ENCODE measurements at places on chromosomes 1 and 21. TPM values are rescaled to one million over a fixed set of nuclear protein-coding genes. Genes with fewer than 3 reads are reported as not detected.

DNA sequence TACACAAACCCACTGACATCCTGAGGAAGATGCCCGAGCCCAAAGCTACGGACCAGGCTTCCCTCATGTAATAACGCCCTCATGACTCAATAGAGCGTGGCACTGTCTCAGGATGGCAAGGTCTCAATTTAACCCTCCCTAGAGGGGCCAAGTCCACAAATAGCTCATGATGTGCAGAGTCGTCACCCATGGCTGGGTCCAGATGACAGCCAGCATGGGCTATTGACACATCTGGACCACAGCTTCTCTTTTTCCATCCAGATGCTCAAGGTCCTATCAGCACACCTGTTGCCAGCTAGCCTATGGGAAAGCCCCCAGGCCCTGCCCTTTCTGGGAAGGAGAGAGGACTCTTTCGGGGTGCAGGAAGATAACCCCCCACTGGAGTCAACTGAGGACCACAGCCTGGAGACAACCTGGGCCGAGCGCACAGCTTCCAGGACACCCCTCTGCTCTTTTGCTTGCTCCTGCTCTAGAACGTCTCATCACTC lies 2.8 kb downstream of the LAPTM5 start:
- DNase-seq, result peak; percentile 95

GRCh38 chr21:29148530-29148929 lies 18.1 kb downstream of the MAP3K7CL start:
- no peak for DNase-seq

- DNase-seq, result peak; percentile 22
Observed at GRCh38 chr1:234730770-234731568, 121.0 kb upstream of the IRF2BP2 start.

- DNase-seq, result no peak
Observed at GRCh38 chr1:205588636-205589035, 43.2 kb downstream of the ELK4 start.

- DNase-seq, result no peak
Observed at GRCh38 chr1:34928066-34928696, 1.3 kb downstream of the DLGAP3 start.

GRCh38 chr1:198416296-198416695 lies 124.2 kb downstream of the ATP6V1G3 start:
- no peak for DNase-seq

- no peak for DNase-seq
Observed at GRCh38 chr1:212297338-212297737, 12.1 kb downstream of the PPP2R5A start.

- no peak for DNase-seq
Observed at GRCh38 chr1:226664413-226665101, 74.5 kb downstream of the ITPKB start.

DNA sequence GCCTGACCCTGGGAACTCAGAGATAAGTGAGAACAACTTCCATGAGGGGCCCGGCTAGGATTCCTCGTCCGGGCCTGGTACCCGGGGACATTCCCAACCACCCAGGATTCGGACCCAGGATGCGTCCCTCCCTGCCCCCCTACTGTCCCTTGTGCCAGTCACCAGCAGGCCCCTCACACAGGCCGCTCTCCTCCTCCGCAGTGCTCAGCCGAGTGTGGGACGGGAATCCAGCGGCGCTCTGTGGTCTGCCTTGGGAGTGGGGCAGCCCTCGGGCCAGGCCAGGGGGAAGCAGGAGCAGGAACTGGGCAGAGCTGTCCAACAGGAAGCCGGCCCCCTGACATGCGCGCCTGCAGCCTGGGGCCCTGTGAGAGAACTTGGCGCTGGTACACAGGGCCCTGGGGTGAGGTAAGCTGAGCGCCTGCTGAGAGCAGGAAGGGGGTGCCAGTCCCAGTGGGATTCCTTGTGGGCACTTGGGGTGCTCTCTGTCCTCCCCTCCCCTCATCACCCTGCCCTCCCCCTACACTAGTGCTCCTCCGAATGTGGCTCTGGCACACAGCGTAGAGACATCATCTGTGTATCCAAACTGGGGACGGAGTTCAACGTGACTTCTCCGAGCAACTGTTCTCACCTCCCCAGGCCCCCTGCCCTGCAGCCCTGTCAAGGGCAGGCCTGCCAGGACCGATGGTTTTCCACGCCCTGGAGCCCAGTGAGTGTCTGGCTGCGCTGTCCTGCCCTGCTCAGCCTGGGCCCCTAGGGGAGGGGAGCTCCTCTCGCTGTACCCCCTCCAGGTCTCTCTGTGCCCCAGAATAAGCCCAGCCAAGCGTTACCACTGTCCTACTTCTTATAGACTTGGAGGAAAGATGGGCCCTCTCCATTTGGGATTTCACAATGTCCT lies 9.8 kb downstream of the ADAMTSL4 start:
- no peak for DNase-seq

The LRRN2 gene
- not detected for polyA plus RNA-seq

The GJB3 gene
- not detected for polyA plus RNA-seq

The NPR1 gene
- not detected for polyA plus RNA-seq

The ZSCAN20 gene
- 0.69 TPM for polyA plus RNA-seq

The CFAP107 gene
- polyA plus RNA-seq, result not detected

The LRRC71 gene
- polyA plus RNA-seq, result not detected

The ITGB2 gene
- 337 TPM for polyA plus RNA-seq

The ADAMTS1 gene
- not detected for polyA plus RNA-seq

Data from naive B cell (primary cell).